ENCODE measurements at places on chromosomes 7 and 10.

- DNase-seq = no peak
Observed at GRCh38 chr7:17185690-17186070, 112.8 kb upstream of the AHR start.

DNA sequence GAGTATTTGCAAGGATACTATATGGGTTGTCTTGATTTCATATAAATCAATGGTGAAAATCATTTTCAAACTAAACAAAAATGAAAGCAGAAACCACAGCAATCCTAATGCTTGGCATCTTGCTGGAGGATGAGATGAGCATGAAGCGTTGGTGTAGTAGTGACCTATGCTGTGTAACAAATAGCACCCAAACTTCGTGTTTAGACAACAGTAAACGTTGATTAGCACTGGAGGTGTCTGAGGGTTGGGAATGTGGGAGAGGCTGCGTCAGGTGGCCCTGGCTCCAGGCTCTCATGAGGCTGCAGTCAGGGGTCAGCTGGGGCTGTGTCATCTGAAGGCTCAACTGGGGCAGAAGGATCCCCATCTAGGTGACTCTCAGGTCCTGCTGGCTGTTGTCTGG, 67.8 kb downstream of the MICALL2 start:
- no peak for DNase-seq

DNA sequence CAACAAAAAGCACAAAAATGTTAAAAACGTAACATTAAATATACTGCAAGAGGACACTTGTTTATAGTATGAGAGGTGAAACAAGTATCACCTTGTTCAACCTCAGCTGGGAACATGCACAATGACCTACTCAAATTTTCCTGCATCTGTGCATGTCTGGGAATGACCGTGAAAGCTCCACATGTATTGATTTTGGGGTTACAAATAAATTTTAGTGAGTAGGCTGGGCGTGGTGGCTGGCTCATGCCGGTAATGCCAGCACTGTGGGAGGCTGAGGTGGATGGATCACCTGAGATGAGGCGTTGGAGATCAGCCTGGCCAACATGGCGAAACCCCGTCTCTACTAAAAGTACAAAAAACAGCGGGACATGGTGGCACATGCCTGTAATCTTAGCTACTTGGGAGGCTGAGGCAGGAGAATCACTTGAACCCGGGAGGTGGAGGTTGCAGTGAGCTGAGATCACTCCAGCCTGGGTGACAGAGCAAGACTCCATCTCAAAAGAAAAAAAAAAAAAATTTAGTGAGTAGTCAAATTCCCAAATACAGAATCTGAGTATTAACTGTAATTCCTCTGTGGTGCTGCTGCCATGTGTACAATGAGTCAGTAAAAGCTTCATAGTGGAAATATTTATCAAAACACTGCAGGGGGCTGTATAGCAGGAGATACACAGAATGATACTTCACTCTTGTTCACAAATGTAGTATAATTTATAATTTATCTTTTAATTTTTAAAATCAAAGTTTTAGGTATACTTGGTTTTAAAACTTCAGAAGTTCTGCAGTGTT, 41.1 kb downstream of the SUGCT start:
- no peak for DNase-seq

DNA sequence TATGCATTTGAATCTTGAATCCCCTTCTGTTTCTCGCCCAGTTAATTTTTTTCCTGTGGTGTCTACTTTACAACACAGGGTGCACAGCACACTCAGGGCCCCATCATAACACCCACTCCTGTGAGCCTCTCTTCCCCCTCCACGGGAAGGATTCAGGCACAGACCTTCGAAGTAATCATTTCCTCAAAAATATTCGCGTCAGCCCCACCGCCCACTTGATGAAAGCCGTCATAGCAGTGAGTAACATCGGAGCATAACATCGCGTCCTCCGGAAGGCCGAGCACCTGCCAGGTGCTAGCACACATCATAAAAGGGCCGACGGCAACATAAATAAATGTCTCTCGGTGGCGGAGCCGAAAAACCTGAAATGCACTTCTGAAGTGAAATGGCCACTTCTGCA, 201.7 kb upstream of the ADARB2 start:
- peak; percentile 56 for DNase-seq

DNA sequence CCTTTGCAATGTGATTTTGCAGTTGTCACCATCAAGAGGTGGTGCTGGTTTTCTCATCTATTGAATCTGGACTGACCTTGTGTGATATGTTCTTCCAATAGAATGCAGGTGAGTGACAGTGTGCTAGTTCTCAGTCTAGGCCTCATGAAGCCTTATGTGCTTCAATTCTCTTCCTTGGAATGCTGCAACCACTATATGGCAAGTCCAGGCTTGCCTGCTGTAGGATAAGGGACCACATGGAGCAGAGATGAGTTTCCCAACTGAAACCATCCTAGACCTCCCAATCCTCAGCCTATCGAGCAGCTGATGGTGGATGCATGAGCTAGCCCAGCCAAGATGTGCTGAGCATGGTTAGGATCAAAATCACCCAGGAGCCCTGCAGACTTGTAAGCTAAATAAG, 32.6 kb upstream of the ARHGAP21 start:
- DNase-seq = no peak

- no peak for DNase-seq
Observed at GRCh38 chr10:80275135-80275498, 14.3 kb downstream of the MAT1A start.

DNA sequence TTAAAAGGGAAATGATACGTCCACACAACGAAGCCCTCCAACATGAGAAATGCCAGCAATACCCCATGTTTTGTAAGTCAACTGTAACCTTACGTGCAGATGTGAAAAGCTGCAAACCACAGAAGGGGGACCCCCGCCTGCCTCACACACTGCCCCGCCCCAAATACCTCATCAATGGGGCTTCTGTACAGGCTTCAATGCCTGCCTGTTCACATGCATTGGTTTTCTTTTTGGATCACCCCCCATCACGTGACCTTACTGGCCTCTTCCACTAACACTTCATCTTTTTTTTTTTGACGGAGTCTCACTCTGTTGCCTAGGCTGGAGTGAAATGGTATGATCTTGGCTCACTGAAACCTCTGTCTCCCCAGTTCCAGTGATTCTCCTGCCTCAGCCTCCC, 224.0 kb downstream of the TNS3 start:
- no peak for DNase-seq

DNA sequence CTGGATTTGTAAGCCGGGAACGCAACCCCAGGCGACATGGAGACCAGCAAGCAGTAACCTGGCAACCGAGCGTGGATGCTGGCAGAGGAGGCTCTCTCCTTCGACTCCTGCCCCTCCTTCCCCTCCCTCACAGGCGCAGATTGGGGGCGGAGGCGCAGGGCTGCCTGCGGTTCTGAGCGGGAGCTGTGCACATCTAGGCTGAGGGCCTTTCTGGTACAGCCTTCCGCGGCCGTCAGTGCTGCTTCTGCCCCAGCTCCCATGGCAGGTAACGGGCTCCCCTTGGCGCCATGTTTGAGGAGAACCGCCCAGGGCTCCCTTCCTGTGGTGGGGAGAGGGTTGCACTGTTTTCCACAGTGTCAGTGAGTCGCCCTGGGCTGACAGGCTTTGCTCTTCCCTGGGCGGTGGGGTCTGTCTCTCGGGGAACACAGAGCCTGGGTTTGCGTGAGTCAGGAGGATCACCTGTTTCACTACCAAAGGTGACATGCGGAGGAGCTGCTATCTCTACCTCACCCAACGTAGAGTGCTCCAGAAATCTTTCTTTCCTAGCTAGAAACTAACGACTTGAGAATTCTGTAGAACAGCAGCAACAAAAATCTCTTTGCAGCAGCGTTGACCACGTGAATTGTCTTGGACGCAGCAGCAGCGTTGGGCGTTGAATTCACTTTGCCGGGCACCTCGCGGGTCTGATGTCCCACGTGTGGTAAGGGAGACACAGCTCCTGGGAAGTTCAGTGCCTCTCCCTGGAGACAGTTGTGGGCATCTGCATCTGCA, 154.8 kb upstream of the COBL start:
- DNase-seq = no peak

DNA sequence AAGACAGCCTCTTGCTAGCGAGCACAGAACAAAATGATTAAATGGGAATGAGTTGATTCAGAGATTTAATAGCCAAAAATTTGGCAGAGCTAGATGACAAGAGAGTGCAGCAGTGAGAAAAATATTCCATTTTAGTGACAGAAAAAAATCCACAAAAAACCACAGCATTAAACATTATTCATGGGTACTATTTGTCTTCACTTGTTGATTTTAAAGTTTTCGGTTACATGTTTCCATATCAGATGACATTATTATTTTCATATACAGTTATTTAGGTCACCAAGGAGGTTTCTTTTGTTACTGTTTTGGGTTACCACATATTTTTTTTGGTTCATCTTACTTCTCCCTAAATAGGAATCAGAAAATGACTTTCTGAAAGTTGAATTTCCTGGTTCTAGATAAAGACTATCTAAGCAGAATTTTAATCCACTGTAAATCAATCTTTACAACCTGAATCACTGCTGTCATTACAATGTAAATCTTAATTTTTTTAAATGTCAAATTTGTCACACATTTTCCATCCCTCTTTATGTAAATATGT, 87.9 kb downstream of the SVIL start:
- DNase-seq = no peak

DNA sequence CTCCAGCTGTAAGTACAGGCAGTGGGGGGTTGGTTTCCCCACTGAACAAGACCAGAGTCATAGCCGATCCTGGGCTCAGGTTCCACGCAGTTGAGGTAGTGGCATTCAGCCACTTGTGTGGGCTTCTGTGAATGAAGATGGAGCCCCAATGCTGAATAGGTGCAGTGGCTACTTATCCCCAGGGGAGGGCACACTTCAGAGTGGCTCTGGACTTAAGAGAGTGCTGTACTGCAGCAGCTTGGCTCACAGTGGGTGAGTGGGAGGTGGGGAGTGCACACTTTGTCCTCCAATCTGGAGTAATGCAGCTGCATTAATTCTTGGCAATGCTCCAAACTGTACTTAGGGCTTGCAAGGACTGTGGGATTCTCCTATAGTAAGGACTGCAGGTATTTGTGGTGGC, 81.9 kb downstream of the BUB3 start:
- DNase-seq = no peak

DNA sequence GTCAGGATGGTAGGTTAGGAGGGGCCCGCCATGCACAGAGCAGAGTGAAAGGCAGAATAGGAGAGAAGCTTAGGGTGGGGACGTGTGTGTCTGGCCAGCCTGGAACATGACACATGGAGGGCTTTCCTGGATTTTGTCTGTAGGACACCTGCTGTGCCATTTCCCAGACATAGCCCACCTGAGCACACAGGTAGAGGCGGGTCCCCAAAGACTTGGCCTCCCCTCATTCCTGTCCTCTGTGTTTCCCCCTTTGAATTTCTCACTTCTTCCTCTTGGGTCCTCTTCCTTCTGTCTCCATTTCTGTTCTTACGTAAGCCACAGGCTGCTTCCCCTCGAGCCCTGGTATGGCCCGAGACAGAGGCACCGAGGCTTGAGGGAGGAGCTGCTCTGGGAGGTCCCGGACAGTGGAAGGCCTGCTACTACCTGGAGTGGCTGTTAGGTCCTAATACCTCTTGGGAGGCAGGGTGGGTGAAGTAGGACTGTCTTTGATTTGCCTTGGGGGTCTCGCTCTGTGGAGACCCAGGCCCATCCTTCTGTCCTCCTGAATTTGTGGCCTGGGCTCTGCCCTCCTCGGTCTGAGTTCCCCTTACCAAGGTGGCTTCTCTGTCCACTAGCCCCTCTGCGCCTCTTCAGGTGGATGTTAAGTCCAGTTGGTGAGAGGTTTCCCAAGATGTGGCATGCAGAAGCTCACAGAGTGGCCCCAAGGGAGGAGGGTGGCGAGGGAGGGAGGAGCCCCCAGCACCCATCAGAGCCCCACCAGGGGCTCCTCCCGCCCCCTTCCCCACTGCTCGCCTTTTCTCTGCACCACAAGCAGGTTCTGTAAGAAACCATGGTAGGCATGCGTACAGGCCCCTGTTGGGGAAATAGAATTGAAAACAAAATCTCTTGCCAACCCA, 5.5 kb downstream of the ZNF775 start:
- no peak for DNase-seq

- DNase-seq = no peak
Observed at GRCh38 chr7:140084972-140085371, 22.2 kb upstream of the PARP12 start.

DNA sequence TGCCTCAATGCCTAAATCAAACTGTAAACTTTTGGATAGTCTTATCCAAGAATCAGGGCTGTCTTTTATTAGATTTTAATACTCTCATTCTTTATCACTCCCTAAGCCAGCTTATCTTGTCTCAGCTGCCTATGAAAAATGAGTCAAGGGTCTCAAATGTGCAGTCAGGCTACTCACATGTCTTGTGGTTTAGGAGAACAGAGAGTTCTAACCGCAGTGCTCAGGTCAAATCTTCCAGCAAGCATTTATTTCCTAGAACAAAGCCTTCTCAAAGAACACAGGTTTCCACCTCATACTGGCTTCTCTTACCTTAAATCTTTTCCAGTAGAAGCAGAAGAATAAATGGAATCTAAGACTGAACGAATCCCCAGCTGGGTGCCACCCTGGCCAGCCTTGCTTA, 23.5 kb downstream of the HTR5A start:
- no peak for DNase-seq

GRCh38 chr7:5383314-5384098, 40.1 kb downstream of the TNRC18 start:
- DNase-seq = no peak

DNA sequence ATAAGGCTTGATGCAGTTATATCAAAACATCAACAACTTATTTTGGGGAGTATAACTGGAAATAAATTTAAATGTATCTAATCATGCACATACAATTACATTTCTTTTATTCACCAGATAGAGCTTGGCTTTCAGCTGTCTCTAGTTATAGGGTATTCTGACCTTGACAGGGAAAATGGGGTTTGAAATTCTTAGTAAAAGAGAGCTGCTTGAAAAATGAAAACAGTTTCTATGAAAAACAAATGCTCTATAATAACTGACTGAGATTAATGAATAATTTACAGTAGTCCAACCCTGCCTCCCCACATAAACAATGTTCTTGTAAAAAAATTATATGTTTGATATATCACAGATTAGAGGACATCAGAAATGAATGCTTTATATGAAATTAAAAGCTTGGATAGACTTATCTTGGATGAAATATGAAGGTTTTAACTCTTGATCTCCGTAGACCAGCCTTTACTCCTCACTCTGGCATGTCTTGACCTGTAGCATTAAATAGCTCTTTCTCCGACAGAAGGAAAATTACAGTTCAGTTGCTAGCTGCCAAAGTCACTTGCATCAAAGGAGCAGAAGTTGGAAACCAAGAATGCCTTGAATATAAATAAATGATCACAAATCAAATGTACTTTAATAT, 32.1 kb downstream of the VWC2 start:
- no peak for DNase-seq

DNA sequence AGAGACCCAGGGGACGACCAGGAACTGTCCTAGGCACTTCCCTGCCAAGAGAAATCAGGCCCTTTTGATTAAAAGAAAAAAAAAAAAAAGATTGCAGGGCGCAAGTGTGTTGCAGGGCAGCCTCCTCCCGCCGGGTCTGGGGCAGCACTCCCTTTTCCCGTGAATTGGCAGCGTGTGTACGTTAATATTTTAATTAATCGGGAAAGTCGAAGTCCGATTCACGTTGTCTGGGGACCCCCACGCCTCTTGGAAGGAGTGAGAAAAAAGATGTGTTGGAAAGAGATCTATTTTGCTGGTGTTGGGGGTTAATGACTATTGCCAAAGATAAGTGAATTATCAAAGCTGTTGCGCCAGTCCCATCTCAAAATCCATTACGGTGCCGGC, 1.3 kb upstream of the EBF3 start:
- no peak for DNase-seq

- DNase-seq = no peak
Observed at GRCh38 chr10:127976286-127976685, 69.4 kb downstream of the PTPRE start.

GRCh38 chr10:115802911-115803310, 470.1 kb downstream of the GFRA1 start:
- no peak for DNase-seq

GRCh38 chr10:122044713-122045112, 55.8 kb downstream of the TACC2 start:
- DNase-seq = no peak

All from stimulated activated CD4-positive, alpha-beta T cell treated with anti-CD3 and anti-CD28 coated beads, Interleukin-15, amount 100 ng/mL, for 1 hour (primary cell).